ENCODE measurements at places on chromosomes 16 and 17.
A peak's percentile ranks its signal among the peaks of the same experiment; 100 is the strongest.

GRCh38 chr16:50457423-50457822 lies 88.6 kb upstream of the BRD7 start:
- DNase-seq = no peak

GRCh38 chr16:81275064-81275532 lies 36.6 kb downstream of the BCO1 start:
- no peak for DNase-seq

GRCh38 chr16:58419241-58419990 lies 27.1 kb downstream of the GINS3 start:
- peak; percentile 71 for DNase-seq

GRCh38 chr17:27651411-27652345 lies 20.7 kb downstream of the LGALS9 start:
- peak; percentile 91 for DNase-seq

GRCh38 chr16:47316442-47317015 lies 144.3 kb downstream of the ITFG1 start:
- no peak for DNase-seq

DNA sequence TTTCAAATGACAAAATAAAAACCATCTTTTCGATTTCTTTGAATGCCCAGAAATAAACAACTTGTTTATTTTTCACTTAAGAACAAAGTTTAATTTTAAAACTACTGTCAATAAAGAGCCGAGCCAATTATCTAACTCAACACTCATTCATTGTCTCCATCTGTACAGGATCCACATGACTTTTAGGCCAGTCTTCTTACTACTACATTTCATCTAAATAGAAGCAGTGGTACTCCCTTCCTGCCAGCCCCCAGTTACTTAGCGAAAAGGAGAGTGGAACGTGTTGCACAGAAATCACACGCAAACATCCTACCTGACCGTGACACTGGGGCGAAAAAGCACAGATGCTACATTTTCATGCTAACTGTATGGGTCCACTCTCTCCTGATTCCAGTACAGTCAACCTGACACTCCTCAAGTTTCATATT lies 1.2 kb downstream of the GNA13 start:
- DNase-seq = no peak

DNA sequence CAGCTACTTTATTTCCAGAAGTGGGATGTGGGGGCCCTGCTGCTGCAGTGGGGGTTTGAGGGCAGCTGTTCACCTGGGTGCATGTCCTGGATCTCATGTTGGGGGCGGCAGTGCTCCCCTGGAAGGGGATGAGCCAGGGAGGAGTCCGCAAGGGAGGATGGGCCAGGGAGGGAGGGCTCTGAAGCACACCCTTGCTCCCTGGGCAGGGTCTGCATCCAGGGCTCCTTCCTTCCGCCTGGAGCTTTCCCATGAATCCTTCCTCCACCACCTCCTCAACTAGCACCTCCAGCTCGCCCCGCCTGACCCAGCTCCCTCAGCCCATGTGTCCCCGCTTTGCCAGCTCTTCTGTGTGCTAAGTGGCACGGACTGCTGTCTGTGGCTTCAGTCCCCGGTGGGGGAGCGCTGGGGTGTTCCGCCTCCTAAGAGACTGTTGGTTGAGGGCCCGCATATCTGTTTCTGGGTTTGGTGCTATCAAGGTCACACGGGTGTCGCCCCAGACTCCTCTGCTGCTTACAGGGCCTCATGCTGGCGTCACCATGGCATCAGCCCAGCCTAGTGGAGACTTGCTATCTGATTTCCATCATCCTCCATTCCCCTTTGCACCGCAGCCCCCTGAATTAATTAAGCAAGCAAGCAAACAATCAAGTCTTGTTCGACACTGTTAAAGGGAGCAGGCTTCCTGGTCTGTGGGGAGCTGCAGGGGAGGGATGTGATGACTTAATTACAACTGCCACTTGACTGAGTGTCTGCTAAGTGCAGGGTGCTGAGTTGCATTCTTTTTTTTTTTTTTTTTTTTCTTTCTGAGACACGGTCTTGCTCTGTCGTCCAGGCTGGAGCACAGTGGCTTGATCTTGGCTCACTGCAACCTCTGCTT lies 71.8 kb downstream of the PRKCA start:
- peak; percentile 86 for DNase-seq

DNA sequence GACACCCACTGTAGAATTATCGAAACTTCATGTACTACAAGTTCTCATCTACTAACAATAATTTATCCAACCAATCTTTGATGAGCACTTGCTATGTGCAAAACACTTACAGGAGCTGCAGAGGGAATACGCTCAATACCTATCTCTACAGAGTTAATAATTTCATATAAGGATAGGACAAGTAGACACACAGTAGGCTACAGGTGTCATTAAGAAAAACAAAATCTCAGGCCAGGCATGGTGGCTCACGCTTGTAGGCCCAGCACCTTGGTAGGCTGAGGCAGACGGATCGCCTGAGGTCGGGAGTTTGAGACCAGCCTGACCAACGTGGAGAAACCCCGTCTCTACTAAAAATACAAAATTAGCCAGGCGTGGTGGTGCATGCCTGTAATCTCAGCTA lies 91.3 kb upstream of the PLEKHM1 start:
- no peak for DNase-seq

DNA sequence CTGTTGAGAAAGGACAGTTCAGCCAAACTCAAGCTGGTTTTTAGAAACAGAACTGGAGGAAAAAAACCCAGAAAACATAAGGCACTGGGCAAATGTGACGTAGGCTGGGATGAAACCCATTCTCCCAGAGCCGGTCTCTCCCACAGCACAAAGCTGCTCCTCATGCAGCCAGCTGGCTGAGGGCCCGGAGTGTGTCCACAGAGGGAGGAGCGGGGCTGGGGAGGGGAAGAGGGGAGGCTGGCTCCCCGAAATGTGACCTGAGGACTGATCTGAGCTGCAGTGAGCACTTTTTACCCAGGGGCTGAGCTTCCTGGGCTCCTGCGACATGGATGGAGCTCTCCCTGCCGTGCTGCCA lies 20.8 kb downstream of the FOXF1 start:
- peak; percentile 42 for DNase-seq

DNA sequence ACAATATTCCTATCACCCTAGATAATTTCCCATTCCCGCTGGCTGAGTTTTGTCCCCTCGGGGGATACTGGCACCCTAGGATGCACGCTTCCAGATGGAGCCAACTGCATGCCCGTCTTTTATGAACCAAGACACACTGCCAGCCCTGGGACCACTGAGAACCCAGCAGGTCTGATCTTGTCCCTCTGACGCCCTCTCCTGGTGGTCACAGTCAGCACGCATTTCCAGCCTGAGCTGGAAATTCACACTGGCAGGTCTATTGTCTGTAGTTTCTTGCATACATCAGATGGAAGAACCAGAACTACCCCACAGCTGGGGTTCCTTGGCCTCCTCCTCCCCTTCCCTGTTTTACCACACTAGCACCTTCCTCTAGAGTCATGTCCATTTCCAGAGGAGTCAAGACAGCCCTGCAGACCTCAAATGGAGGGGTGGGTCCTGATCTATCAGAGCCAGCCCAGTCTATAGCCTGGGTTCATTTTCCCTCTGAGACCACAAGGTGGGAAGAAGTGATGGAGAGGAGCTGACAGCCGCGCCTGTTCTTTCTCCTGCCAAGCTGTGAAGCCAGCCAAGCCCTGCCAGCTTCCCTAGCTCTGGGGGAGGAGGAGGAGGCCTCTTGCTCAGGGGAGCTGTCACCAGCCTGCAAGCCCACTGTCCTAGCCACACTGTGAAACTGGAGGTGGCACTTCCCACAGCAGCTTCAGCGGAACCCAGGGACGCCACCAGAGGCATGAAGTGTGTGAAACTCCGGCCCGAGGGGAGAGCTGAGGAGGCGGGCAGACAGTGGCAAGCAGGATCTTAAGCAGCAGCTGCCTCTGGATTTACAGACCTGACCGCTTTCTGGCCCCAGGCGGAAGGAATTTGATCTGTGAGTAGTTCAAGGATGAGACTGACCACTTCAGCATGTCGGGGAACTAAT lies 29.3 kb downstream of the MXRA7 start:
- DNase-seq = peak; percentile 98

- no peak for DNase-seq
Observed at GRCh38 chr17:55254375-55254774, 10.4 kb upstream of the HLF start.

- no peak for DNase-seq
Observed at GRCh38 chr17:72409405-72410002, 288.7 kb downstream of the SOX9 start.

DNA sequence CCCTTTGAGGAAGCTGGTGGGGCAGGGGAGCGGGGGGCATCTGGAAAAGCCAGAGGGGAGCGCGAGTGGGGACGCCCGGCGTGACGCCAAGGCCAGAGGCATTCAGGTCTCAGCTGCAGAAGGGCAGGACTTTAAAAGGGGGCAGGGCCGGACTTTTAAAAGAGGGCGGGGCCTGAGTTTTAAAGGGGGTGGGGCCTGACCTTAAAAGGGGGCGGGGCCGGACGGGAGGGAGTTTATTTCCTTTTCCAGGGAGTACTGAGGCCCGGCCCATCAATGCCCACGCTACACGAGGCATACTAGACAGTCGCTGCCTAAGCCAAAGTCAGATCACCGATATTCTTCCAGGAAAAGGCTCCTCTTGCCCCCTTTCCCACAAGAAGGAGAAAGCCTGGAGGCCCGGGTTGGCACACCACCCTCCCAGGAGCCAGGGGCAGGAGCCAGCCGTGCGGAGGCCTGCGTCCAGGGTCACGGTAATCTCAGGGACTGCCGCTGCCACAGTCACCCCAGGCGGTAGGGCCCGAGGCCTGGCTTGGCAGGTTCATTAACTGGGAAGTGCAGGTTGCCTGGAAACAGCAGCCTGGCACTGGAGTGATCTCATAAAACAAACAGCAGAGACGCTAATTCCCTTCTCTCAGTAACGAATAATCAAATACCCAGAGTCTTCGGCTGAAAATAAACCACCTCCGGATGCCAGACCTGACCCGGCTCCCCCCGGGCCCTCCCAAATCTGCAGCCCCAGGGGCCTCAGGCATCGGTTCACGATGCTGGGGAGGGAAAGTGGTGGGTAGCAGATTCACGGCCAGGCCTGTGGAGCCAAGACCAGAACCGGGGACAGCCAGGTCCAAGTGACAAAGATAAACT lies 90.7 kb downstream of the TIMM22 start:
- DNase-seq = peak; percentile 95

DNA sequence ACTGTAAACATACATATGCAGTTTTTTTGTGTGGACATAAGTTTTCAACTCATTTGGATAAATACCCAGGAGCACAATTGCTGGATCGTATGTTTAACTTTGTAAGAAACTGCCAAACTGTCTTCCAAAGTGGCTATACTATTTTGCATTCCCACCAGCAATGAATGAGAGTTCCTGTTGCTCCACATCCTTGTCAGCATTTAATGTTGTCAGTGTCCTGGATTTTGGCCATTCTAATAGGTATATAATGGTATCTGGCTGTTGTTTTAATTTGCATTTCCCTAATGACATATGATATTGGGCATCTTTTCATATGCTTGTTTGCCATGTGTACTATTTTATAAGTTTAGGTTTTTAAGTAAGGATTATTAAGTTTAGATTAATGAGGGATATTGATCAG lies 14.1 kb downstream of the TANGO6 start:
- no peak for DNase-seq

GRCh38 chr17:20253323-20253722 lies 214.0 kb downstream of the LGALS9B start:
- DNase-seq = no peak

- no peak for DNase-seq
Observed at GRCh38 chr16:6636457-6636856, 696.2 kb upstream of the RBFOX1 start.

DNA sequence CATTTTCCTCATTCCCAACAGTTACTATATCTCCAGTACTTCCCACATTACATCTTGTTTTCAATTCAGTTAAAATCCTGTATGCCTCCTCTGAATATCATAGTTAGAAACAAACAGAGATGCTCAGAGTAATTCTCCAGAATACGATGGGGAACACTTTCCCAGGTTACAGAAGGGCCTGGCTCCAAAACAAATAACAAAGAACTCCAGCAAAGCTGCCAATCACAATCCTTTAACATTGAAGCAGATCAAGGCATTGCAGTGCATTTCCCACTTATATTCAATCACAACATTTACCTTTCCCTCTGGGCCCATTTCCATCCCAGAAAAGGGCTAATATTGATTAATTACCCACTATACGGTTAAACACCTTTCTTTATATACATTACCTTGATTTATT lies 29.4 kb upstream of the PMFBP1 start:
- peak; percentile 1 for DNase-seq

DNA sequence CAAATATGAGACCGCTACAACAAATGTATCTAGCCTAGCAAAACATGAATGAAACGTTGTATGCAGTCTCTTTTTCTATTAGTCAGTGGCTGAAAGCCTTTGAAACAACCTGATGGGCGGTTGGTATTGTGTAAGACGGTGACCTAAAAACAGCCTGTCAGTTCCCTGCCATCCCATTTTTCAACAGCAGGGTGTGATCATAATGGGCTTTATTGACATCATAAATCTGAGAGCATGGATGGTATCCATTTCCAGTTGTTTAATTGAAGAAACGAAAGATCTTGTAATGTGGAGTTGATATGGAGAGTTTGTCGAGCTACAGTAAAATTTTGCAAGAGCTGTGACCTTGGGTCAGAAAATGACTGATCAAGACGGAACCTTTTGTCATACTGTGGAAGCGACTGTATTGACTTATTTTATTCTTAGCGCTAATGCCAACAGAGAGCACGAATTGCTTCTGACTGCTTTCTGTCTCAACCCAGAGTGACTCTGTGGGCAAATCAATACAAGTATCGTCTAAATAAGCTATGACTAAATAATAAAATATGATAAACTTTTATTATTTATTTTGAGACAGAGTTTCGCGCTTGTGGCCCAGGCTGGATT lies 12.3 kb upstream of the MEIOB start:
- no peak for DNase-seq

DNA sequence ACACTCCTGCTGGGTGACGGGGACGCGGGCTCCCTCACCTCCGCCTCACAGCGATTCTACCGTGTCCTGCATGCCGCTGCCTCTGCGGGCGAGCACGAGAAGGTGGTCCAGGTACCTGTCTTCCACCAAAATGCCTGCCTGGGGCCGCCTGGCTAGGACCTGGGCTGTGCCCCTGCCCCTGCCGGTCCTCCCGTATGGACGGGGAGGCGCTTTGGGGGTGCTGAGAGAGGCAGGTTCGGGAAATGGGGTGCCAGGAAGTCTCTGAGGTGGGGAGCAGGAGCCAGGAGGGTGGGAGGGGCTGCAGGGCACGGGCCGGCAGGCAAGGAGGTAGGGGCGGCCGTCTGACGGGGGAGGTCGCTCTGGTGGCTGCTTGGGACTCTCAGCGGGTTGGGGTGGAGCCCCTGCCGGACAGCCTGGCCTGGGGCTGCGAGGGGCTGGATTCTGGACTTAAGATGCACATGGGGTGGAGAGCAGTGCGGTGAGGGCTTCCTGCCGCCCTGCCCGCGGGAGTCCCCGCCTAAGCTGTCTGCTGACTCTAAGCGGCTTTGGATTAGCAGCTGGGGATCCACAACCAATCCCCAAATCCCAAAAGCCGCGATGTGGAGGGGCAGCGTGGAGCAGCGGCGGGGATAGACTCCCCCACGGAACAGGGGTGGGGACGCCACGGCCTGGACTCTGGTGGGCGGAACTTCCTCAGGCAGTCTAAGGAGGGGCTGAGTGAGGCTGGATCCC lies 5.8 kb downstream of the CHTF18 start:
- no peak for DNase-seq

Data from endodermal cell (in vitro differentiated cells).